ENCODE measurements at places on chromosomes 6 and 20.

- DNase-seq, result no peak
These were observed 149.5 kb upstream of the SULF2 start for GRCh38 chr20:47934761-47935160.

GRCh38 chr6:31718265-31718664 lies 3.1 kb downstream of the LY6G6D start:
- DNase-seq, result no peak

DNA sequence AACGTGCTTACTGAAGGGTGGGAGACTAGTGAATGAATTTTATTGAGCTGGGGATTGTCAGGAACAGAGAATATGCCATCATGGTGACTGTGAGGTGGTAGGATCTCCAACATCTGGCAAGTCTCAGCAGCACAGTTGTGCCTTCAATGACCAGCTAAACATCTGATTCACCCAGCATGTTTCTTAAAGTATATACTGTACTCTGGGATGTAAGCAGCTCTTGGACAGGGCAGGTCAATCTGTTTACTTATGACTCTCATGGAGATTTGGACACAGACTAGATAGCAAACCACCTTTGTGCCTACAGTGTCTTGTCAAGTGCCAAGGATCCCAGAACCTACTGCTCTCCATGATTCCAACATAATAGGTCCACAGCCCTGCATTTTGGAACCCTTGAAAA lies 801.0 kb upstream of the CITED2 start:
- no peak for DNase-seq

DNA sequence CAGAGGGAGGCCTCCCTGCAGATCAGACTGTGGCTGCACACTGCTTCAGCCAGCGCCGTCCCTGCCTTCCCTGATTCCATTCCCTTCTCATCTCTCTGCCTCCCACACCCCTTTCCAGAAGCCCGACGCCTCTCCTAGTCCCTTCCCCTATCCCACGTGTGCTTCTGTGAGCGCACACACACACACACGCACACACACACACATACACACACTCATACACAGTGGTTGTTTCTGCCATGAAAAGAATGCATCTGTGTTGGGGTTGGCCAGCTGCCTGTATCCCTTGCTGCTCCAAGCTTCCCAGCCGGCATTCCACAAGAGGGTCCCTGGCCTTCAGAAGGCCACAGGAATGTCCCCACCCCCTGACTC lies 51.7 kb downstream of the MOCS1 start:
- DNase-seq, result no peak

GRCh38 chr6:35343092-35343834 lies 905 bp downstream of the PPARD start:
- no peak for DNase-seq
